ENCODE measurements at places on chromosomes 11 and 22.
A peak's percentile ranks its signal among the peaks of the same experiment; 100 is the strongest.

GRCh38 chr22:46368422-46368821 lies 32.9 kb downstream of the TRMU start:
- no peak for DNase-seq

DNA sequence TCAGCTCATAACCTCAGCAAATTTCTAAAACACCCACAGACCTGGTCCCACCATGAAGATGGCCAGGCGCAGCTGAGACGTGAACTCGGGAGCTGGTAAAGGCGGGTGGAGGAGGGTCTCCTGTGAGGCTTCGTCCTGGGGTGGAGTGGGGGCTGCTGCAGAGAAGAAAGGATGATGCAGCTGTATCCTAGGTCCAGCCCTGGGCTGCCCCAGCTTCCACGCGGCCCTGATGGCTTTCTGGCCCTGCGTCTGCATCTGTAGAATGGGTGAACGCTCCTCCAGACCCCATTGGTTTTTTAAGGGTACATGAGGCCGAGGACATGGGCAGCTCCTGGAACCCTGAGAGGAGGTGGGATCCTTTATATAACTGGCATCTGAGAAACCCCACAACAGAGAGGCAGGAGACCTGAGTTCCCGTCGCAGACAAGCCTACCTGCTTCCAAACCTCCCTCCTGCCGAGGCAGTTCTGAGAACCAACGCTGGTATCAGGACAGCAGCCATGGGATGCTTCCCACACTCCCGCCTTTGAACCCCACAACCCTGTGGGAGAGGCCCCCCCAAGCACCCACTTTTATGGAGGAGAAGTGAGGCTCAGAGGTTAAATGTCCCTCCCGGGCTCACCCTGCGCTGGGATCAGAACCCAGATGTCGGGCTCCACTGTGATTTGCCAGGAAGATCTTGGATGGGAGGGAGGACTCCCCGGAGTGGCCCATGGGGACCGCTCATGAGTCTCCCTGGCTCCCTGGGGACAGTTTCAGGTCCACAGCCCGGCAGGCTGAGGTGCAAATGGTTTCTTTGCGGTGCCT lies 55.2 kb upstream of the FGF3 start:
- no peak for DNase-seq

DNA sequence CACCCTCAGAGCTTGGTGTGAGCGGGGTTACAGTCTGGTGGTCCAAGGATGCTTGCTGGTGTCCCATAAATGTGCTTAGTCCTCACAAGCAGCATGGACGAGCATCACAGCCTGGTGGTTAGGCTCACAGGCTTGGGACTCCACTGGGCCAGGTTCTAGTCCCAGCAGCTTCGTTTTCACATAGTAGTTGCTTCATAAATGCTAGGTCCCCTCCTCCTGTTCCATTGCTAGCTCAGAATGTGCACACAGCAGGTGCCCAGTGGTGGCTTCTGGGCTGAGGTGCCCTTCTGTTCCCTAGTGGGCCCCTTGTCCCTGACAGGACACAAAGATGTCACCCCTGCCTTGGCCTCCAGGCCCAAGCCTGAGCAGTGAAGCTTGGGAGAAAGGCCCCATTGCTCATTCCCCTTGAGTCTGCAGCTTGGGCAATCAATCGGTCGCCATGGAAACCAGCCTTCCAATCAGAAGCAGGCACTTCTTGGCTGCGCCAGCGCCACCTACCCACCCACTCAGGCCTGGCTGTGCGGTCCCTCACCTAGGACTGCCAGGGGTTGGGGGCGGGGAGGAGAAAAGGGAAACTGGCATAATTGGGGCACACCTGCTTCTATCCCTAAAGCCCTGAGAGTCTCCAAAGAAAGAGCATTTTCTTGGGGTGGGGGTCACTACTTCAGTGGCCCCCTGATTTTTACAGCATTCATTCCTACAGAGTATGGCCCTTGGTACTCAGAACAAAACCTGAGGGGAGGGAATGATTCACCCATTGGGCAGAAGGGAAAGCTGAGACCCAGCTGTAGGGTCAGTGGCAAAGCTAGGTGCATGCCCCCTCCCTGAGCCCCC lies 48.1 kb downstream of the CYTH4 start:
- DNase-seq = peak; percentile 56

- no peak for DNase-seq
These were observed 131.4 kb downstream of the OR4C45 start for GRCh38 chr11:50164050-50164449.

DNA sequence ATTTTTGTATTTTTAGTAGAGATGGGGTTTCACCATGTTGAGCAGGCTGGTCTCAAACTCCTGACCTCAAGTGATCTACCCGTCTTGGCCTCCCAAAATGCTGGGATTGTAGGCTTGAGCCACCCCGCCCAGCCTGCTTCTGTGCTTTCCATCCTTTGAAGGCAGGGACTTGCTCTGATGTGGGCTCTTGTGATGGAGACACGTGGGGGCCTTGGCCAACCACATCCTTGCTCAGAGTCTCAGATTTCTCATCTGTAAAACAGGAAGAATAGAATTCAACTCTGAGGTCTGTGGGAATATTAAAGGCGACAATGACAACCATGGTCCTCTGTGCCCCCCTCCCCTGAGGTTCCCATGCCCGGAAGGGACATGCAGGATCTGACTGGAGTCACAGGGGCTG lies 3.8 kb upstream of the GGA1 start:
- DNase-seq = no peak

GRCh38 chr11:23480736-23481135 lies 620.5 kb upstream of the CCDC179 start:
- no peak for DNase-seq

DNA sequence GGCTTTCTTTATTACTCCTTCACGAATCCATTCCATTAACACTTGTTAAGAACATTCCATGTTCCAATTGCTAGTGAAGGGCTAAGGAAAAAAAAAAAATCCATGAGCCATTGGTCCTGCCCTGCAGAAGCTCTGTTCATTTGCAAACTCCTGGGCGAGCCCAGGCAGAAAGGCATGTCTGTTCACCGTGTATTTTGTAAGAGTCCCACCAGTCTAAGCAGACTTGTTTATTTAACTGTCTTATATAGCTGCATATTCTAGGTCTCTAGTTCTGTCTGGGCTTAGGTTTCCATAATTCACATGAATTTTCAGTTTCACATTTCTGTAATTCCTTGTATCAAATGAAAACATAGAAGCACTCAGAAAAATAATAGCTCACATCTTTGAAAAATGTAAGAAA lies 97.4 kb upstream of the POU2AF2 start:
- DNase-seq = no peak

DNA sequence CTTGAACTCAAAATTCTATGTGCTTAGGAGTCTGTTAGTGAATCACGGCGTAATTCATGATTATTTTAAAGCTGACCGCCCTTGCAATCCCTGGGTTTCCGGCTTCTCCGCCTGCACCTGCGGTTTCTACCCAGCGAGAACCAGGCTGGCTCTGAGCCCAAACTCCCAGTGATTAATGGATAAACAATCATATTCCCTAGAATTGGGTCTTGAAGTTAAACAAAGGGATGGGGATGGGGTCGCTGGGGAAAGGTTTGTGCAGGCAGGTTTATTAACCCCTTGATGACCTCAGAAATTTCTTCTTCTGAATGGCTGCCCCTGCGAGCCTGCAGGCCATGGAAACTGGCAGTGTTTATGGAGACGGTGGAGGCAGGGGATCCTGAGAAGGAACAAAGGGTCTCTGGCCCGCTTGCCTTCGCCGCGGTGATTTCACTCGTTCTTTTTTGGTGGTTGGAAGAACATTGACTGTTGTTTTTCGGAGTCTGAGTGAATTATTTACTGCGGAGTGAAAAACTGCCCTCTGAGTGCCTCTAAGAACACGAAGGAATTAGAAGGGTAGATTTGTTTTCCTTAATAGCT lies 1000.3 kb downstream of the BRD1 start:
- no peak for DNase-seq

DNA sequence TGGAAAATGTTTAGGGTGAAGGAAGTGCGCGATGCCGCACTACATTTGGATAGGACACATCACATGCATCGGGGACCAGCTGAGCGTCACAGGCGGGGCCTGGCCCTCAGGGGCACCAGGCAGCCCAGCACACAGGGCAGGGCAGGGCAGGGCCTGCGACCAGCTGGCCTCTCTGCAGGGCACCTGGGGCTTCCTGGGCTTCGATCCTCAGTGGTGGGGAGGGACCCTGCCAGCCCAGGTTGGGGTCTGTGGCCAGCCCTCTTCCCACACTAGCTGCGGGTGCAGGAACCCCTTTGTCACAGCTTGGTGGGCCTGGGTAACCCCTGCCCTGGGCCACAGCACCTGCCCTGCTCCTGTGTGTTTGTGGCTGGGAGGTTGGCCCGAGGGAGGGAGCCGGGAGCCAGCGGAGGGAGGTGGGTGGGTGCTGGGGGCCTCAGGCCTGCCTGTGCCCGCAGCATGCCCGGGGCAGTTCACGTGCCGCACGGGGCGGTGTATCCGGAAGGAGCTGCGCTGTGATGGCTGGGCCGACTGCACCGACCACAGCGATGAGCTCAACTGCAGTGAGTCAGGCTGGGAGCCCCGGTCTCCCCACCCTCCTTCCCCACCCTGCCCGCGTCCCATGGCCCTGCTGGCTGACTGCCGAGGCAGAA lies 37.9 kb downstream of the ST14 start:
- no peak for DNase-seq

- DNase-seq = no peak
These were observed 27.5 kb downstream of the TOLLIP start for GRCh38 chr11:1281974-1282365.

DNA sequence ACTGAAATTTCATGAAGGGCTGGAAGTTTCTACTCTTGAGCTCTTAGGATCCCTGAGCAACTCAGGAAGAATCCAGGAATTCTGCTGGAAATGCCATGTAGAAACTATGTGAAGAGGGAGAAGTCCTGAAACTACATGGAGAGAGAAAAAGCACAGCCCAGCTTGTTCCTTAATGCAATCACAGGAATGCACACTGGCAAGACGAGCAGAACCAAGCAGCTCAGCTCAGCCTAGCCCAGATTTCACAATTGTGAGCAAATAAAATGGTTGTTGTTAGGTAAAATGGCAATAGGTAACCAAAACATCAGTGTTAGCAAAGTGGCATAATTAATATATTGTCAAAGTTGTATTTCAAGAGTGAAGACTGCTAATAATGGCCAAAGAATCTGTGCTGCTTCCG lies 28.1 kb downstream of the ZNF214 start:
- DNase-seq = no peak

GRCh38 chr11:114202011-114202609 lies 94.1 kb upstream of the NNMT start:
- no peak for DNase-seq

GRCh38 chr11:107392611-107393010 lies 65.0 kb downstream of the CWF19L2 start:
- no peak for DNase-seq

GRCh38 chr22:22986640-22987039 lies 83.7 kb upstream of the GNAZ start:
- no peak for DNase-seq

DNA sequence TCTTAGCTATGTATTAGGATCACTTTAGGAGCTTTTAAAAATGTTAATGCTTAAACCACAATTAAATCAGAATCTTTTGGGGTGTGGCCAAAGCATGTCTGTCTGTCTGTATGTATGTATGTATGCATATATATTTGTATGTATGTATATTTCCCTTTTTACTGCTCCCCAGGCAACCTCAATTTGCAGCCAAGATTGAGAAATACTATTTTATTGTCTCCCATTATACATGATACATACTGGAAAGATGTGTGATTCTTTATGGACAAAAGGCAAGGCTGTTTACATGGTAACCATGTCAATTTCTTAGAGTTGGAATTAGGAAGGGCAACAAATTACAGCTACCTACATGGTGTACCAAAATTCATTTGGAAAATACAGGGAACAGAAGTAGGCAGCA lies 783.6 kb downstream of the ETS1 start:
- DNase-seq = no peak

- no peak for DNase-seq
These were observed 326.6 kb downstream of the MN1 start for GRCh38 chr22:27474711-27475547.

GRCh38 chr22:44882226-44882905 lies 127.4 kb downstream of the PHF21B start:
- DNase-seq = no peak

- DNase-seq = no peak
These were observed 243.1 kb upstream of the CCDC179 start for GRCh38 chr11:23103416-23103815.
